A375 (cell line): ENCODE measurements at places on chromosomes 1 and 21. TPM values are rescaled to one million over a fixed set of nuclear protein-coding genes. Genes with fewer than 3 reads are reported as not detected.

The ADGRB2 gene
- 10.0 and 15.8 TPM in 2 replicates for total RNA-seq

The INSRR gene
- 0.05 TPM in 1 of 2 replicates, not detected in the other for total RNA-seq

The C1orf52 gene
- 25.4 and 27.3 TPM in 2 replicates for total RNA-seq

The GJA4 gene
- not detected in 2 replicates for total RNA-seq

The CEP350 gene
- total RNA-seq: 41.7 and 64.1 TPM in 2 replicates

The OR2AK2 gene
- total RNA-seq: not detected in 2 replicates

The PROK1 gene
- total RNA-seq: not detected in 2 replicates

The KRTAP12-2 gene
- total RNA-seq: not detected in 2 replicates

The HSF2BP gene
- total RNA-seq: 1.3 and 2.4 TPM in 2 replicates

The KPNA6 gene
- 31.9 TPM in 2 replicates for total RNA-seq

The TTC24 gene
- total RNA-seq: not detected in 2 replicates

The UCK2 gene
- 164 and 183 TPM in 2 replicates for total RNA-seq

The OR2T11 gene
- not detected in 2 replicates for total RNA-seq

The CLDN19 gene
- not detected in 2 replicates for total RNA-seq
